NCI-H1436 treated with DMSO at 0.1 percent for 48 hours (cell line): ENCODE measurements at places on chromosomes 1 and 21.

DNA sequence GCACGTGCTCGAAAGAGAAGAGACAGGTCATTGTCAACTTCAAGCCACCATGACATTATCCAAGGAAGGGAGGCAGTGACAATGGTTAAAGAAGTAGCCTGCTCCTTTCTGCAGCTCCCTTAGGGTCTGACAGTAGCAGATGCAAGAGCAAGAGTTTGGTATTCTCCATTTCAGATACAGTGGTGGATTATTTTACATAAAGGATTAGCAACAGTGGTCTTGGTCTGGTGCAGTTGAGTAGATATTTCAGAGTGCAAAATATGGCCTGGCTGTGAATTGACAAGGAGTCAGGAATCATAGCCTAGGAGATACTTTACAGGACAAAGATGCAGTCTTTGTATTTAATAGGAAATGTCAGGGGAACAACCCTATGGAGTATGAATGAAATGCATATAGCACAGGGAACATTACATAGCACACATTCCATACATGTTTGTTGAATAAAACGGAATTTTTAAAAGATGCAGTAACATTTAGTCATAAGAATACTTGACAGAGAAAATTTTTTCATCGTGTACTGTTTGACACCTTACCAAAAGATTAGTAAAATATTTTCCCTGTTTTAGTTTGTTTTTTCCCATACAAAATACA, 41.8 kb downstream of the CHRM3 start:
- no peak for DNase-seq

- DNase-seq, result no peak
Observed at GRCh38 chr1:240591564-240591963, 20.4 kb downstream of the GREM2 start.

DNA sequence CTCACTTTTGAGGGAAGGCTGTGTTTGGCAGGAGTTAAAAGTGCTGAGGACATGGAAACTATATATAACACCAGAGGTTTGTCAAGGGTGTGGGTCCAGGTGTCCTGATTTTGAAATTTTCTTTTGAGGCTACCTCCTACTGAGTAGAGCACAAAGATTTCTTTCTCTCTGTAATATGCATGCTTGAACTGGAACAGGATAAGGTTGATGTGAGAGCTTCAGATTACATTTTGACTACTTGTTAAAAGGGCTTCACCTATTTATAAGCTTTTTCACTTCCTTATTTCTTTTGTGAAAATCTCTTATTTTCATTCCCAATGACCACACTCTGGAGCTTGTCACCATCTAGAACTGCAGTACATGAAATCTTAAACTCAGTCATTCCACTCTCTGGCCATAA, 59.8 kb upstream of the PLA2G4A start:
- no peak for DNase-seq

DNA sequence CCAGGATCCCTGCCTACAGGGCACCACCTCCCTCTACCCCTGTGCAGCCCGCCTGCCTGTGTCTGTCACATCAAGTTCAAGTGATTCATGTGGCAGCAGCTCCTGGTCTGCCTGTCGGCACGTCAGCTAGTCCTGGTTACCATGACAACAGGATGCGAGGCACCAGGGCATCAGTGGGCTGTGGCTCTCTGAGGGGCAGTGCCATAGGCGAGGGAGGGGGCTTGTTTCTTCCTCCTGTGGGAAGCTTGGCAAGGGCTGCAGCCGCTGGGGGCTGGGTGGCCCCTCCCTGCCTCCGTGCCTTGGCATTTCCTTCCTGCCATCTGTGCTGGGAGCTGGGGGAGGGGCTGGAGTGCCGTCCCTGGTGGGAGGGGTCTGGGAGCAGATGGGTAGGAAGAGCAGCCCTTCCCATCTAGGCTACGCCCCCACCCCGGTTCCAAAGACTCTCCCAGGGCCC, 43.1 kb downstream of the FOXO6 start:
- DNase-seq, result peak; percentile 67

GRCh38 chr1:203840208-203840808, 21.1 kb upstream of the SNRPE start:
- DNase-seq, result no peak

DNA sequence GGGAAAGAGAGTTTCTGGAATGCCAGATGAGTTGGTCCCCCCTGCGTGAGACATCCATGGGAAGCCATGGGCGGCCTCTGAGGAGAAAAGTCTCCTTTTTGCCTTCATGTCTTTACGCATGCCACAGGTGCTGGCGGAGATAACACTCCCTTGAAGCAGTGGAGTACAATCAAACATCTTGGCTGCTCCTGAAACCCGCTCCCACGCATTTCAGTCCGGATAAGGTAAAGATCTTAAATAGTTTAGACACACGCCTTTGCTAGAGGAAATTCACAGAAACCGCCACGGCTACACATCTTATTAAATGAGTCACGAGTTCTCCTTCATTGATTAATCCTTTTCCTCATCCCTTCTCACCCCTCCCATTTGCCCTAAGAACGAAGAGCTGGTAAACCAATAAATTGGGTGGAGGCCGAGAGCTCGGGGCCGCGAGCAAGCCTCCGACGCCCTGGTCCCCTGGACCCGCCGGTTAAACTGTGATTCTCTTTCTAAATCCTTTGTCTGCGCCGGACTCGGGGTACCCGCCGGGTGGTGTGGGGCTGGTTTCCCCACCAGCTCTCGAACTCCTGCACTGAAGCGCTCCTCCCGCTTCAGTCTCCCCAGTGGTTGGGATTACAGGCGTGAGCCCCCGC, 6.6 kb upstream of the ZNF669 start:
- DNase-seq, result no peak

DNA sequence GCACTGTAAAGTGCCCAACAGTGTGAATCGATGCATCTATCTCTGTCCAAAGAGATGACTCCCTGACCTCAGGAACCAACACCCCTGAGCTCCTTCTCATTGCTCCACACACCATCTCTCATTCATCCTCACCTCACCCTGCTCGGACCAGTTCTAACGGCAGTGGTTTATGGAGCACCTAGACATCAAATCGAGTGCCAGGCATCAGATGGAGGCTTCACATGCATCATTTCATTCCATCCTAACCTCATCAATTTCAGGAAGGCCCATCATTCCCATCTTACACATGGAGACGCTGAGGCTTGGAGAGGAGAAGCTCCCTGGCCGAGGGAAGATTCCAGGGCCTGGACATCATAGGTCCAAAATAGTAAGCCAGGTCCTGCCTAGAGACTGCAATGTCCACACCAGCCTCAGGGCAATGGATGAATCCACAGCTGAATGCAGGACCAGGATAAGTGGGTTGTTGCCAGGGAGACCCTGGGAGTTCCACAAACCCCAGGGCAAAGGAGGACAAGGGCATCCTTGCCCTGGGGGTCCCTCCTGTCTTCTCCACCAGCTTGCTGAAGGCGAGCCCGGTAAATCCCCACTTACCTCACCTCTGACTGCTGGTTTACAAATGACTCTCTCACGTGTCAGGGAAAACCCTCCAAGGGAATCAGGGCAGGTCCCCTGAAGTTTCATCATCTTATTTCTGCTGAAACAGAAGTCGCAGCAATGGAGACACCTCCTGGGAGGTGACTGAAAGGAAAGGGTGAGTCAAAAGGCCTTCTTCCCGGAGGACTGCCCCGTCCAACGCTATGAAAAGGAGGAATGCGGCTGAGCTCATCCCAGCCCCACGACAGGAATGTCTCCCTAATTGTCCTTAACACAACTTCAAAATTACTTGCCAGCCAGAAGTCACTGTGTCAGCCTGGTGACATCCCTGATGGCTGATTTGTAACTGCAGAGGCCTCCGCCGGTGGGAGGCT, 9.0 kb upstream of the IFFO2 start:
- DNase-seq, result no peak

DNA sequence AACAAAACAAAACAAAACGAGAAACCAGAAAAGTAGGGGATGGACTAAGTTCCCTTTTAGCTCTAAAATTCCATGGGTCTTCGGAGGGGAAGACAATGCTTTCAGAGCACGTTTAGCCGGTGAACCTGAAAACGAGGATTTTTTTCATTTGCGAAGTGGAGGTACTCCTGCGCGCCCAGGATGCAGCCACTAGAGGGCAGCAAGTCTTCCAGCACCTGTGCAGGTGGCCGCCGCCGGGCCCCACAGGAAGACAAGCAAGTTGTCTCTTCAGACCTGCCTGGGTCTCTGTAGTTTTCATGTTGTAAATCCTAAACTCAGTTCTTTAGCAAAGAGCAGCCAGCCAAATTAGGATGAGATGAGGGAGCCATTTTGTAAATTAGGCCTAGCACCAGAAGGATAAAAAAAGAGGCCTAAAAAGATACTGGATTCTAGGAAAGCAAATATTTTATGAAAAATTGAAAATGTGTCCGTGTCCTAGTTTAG, 17.7 kb upstream of the SNX27 start:
- DNase-seq, result peak; percentile 43

- DNase-seq, result no peak
Observed at GRCh38 chr1:247966532-247967204, 1.6 kb downstream of the OR2AK2 start.

- no peak for DNase-seq
Observed at GRCh38 chr1:19877821-19878636, 4.2 kb upstream of the OTUD3 start.

- no peak for DNase-seq
Observed at GRCh38 chr1:10530281-10530740, 55.6 kb downstream of the PEX14 start.

DNA sequence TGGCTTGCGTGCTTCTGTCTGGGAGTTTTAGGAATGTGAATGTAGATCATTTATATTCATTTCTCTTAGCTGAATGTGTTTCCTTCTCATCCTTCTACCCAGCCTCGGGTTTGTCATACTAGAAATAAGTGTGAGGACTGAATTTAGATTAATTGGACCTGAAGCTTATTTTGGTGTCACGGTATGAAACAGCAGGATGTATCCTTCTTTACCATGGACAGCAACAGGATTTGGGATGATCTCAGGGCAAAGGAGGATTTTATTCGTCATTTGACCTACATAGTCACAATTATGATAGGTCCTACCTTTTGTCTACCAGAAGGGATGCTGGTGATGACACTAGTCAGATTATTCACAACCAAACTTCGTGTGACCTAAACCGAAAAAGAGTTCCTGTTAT, 127.4 kb downstream of the FMN2 start:
- no peak for DNase-seq

- DNase-seq, result no peak
Observed at GRCh38 chr1:205267306-205267902, 39.7 kb downstream of the TMCC2 start.

DNA sequence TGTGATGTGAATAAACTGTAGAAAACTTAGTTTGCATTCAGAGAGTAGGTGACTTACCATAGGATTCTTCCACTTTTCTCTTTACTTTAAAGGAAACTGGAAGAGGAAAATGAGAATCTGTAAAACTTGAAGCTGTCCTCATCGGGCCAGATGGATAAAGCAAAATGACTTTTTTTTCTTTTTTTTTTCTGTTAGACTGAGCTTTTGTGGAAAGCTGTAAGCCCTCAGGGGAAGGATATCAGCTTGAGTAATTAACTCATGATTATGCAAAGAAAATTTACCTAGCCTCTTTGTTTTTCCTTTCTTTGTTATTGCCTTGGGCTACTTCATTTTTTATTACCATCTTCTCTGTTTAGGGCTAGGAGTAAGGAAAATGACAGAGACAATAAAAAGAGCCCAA, 53.4 kb downstream of the DPH5 start:
- DNase-seq, result no peak

DNA sequence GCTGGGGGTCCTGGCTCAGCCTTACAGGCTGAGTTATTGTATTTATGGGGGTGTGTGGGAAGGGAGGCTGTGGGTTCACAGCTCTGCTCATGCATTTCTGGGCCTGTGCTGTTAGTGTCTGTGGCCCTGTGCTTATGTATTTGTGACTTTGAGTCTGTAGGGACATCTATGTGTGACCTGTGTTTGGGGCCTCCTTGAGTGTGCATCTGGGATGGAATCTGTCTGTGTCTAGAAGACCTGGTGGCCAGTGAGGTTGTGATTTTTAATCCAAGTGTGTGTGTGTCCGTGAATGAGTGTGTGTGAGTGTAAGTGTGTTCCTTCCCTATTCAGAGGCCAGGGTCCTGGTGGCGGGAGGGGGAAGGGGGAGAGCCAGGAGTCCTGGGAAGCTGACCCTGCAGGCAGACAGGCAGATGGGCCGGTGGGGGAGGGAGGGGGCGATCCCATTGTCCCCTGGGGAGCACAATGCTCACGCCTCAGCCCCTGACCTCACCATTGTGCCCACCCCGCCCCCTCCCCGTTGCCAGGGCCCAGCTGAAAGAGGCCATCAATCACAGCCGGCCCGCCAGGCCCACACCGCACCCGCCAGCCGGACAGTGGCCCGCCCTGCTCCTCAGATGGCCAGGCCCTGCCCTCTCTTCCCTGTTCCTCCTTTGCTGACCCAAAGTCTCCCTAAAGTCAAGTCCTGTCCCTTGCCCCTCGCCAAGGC, 19.6 kb downstream of the SLC27A3 start:
- no peak for DNase-seq

DNA sequence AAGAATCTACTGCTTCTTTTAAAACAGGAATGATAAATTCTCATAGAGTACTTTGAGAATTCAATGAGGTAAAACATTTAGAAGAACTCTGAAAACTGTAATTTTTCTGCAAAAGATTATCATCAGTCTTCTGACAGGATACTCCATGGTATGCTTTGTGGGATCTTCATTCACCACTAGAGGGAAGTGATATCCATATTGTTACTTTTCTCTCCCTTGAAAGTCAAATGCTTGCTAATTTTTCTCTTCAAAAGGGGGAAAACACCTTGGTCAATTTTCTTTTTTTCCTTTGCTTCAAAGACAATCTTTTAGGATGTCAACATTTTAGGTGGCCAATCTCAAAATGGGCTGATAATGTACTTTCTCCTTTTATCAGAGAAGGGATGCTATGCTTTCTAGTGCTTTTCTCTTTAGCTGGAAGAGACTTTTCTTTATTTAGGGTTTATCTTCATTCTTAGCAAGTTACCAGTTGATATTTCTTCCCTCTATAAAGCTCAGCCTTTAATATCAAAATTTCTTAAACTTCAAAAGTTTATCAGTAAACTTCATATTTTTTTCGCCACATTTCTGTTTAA, 95.5 kb downstream of the NEGR1 start:
- DNase-seq, result no peak

GRCh38 chr1:62228136-62228882, 33.7 kb downstream of the L1TD1 start:
- DNase-seq, result no peak
